ENCODE measurements at places on chromosomes 11 and 22.
A peak's percentile ranks its signal among the peaks of the same experiment; 100 is the strongest.

GRCh38 chr11:16097543-16097942 lies 258.8 kb downstream of the SOX6 start:
- DNase-seq, result no peak

DNA sequence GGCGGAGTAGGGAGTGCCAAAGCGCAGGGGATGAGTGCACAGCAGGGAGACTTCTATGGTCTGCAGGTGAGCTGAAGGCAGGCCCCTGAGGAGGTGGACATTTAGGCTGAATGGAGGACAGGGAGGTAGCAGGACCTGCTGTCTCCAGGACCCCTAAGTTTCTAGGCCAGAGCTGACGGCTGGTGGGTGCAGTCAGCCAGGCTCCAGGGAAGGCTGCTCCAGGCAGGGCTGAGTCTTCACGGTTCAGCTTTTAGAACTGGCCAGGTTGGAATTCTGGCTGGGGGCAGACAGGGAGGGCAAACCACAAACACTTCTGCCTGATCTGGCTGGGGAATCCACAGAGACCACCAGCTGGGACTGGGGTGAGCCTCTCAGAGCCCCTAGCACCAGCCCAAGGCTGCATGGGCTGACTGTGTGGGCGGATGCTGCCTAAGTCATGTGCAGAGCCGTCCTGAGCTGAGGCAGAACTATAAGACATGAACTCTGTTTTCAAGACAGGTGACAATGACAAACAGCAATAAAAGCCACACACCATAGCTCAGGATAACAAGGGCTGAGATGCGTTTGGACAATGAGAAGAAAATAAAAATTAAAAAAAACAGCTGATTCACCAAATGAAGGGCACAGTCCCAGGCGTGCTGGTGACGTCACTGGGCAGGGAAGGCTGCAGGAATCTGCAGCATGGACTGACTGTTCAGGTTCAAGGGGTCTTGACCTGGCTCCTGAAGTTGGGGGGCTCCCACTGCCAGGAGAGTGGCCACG lies 10.4 kb upstream of the MALAT1 start:
- no peak for DNase-seq

GRCh38 chr22:20194681-20195593 lies 44.1 kb upstream of the CCDC188 start:
- no peak for DNase-seq

DNA sequence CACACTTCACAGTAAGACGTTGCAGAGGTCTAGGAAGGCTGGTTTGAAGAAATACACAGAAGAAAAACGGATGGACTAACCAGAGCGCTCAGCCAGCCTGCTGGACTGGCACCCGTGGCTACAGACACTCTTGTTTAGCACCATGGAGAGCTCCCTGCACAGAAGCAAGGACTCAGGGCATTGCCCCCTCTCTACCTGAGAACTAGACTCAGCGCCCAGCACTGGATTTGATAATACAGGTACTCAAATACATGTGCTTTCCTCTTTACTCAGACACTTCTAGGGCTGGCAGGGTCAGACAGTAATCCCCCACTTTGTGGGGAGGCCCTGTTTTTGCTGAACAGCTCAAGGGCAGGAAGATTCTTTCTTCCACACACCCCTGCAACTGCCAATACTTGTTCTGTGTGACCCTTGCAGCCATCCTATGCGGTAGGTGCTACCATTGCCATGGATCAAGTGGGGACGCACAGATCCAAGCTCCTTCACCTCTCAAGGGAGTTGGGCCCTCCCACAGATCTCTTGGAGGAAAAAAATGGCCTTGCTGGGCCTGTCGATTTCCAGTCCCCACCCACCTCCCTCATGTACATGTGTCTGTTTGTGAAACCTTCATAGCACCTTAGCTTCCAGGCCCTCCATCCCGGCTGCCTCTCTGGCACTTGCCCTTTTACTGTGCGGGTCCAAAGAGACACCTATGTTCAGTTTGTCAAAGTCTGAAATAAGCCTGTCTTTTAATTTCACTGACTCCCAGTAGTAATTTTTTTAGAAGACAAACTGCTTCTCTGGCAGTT lies 5.1 kb upstream of the P2RX6 start:
- DNase-seq, result peak; percentile 53

GRCh38 chr22:26295563-26296126 lies 126.4 kb downstream of the SEZ6L start:
- no peak for DNase-seq

GRCh38 chr11:78390809-78391208 lies 26.8 kb downstream of the GAB2 start:
- DNase-seq, result no peak

GRCh38 chr11:110801328-110801727 lies 89.1 kb upstream of the ARHGAP20 start:
- DNase-seq, result no peak

- no peak for DNase-seq
Measured at GRCh38 chr11:120601536-120601935, 90.0 kb downstream of the GRIK4 start.

GRCh38 chr11:8656291-8656690 lies 26.2 kb downstream of the TRIM66 start:
- DNase-seq, result no peak

DNA sequence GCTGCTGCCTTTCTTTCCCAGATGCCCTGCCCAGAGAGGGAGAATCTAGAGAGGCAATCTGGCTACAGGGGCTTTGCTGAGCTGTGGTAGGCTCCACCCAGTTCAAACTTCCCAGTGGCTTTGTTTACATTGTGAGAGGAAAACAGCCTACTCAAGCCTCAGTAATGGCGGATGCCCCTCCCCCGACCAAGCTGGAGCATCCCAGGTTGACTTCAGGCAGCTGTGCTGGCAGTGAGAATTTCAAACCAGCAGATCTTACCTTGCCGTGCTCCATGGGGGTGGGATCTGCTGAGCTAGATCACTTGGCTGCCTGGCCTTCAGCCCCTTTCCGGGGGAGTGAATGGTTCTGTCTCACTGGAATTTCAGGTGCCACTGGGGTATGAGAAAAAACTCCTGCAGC lies 12.2 kb downstream of the BDNF start:
- DNase-seq, result no peak

DNA sequence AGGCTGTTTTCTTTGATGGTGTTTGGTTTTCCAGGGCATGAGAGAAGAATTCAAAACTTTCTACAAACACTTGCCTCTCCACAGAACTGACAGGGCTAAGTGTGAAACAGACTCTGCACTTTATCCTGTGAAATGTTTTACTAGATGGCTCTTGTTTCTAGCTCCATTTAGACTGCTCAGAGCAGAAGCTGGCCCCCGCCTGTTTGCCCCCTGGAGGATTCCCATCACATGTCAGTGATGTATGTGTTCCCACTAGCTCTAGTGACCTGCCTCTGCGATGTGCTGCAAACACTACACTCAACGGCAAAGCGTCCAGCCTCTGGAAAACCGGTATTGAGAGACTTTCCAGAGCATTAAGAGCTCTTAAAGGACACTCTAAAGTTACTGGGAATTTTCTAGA lies 41.4 kb upstream of the PCF11 start:
- no peak for DNase-seq

DNA sequence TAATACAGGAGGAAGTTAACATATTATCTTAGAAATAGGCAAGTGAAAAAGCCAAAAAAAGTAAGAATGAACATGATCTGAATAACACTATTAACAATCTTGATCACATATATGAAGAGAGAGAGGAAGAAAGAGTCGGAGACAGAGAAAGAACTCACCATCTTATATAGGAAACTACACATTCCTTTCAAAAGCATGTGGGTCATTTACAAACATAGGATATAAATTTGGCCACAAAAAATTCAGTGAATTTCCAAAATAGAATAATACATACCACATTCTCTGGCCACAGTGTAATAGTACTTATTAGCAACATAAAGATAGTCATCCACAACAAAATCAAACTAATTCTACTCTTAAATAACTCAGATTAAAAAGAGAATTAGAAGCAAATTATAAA lies 50.9 kb upstream of the ME3 start:
- no peak for DNase-seq

DNA sequence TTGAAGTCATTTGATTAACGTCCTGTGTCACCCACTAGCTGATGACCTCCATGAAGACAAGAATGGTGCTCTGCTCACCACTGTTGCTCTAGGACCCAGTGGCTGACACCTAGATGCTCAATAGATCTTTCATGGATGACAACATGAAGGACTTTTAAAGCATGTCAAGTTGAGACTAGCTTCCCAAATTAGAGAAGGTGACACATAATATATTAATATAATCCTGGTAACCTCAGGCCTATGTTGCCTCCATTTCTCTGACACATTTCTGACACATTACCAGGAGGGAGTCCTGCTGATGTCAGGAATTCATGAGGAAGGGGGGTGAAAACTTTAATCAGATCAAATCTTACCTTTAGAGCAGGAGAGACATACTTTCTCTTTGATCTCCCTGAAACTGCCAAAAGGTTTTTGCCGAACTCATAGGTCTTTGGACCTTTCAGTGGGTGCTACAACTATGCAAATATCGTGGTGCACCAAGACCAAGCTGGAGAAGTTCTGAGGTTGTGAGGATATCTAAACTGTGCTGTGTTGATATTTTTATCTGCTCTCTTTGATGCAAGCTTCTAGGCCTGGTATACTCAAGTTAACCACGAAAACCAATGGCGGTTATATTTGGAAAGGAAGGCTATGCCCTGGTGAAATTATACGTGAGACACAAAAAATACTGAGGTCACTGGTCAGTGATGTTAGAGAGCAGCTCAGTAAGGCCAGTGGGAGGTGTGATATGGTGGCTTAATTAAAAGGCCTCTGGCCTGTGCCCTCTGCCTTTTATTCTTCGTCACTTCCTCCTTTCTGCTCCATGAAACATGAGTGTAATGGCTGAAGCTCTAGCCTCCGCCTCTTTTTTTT lies 13.2 kb upstream of the AMPD3 start:
- no peak for DNase-seq

- no peak for DNase-seq
Measured at GRCh38 chr22:23709107-23709506, 18.3 kb downstream of the RGL4 start.

DNA sequence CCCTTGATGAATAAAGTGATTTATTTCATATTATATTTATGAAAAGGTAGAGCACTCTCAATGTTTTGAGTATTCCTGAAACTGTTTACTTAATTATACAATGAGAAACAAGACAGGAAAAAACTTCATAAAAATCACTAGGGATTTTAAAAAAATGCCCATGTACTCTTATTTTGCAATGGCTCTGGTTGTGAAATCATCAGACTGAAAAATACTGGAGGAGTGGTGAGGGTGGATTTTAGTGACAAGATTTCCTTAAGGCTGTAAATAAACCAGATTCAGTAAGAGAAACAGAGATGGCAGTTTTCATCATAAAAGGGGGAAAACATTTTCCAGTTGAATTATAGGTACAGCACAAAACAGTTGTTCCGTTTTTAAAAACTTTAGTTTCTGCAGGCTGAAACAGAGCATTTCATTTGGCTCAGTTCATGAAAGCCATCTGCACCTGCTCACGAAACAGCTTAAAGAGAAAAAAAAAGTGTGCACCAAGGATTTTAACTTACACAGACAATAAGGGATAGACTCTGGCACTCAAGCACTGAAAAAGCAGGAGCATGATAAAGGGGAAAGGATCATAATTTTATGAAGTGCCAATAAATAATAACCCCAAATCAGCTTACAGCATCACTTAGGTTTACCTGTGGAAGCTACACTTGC lies 100.7 kb downstream of the MAML2 start:
- no peak for DNase-seq

Measured in right renal pelvis (tissue), 4 donors.